Stimulated activated CD8-positive, alpha-beta memory T cell treated with anti-CD3 and anti-CD28 coated beads, Interleukin-4, amount 100 ng/mL, for 4 hours (primary cell): ENCODE measurements at places on chromosomes 6 and 20.

DNA sequence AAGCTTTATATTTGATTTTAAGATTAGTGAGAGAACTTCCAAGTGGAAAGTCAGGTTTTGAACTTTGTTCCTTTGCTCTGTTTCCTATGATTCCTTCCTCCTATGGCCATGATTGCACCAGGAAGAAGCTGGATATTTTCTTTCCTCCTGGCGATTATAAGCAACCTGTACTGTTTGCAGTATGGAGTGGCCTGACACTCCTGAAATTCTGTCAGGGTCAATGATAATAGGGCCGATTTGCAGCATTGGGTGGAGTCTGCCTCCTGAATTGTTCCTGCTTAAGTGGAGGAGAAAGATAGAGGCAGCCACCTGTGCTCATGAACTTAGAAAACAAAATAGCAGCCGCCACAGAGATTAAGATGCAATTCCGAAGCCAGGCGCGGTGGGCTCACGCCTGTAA, 9.8 kb upstream of the FAM217A start:
- no peak for DNase-seq

DNA sequence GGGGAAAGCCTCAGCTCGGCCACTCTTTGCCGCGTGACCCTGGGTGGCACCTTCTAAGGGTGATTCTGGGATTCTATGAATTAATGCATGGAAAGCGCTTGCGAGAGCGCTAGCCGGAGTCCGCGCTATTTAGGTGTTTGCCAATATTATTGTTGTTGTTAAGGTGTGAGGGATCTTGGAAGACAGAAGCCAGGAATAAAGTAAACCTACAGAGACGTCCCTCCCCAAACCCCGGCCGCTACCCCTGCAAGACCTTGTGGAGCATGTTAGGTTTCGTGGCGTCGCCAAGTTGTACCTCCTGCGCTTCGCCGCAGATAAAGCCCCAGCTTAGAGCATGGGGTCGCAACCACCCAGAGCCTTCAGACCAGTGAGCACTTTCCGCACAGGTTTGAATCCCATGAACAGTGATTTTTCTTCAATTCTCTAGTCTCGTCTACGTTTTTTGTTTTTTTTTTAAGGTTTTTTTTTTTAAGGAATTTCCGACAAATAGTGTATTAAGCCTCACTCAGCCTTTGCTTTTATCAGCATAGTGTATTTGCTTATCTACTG, 16.9 kb upstream of the ZSCAN9 start:
- no peak for DNase-seq

DNA sequence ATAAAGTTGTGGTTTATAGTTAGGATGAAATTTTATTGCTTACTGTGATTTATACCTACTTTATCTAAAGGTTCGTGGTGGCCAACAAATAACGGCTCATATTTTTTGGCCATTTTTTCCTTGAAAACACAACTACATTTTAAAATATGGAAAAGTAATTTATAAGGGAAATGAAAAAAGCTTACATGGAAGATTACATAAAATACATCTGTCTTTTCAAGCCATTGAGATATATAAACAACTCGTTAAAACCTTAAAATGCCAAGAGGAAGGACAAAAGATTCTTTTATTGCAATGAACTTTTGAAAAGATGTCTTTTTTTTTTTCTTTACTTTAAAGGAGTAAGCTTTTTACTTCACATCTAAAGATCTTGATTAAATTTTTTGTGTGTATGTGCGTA, 55.4 kb upstream of the EYA4 start:
- DNase-seq, result no peak

DNA sequence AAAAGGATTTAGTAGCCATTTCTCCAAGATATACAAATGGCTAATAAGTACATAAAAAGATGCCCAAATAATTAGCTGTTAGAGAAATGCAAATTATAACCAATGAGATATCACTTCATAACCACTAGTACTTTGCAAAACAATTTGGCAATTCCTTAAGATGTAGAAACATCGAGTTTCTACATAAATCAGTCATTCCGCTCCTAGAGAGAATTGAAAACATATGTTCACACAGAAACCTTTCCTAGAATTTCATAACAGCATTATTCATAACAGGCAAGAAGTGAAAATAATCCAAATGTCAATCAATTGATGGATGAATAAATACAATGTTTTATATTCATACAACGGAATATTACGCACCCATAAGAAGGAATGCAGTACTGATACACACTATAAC, 20.5 kb upstream of the NT5E start:
- no peak for DNase-seq

GRCh38 chr20:62292108-62292507, 10.7 kb upstream of the ADRM1 start:
- DNase-seq, result no peak

GRCh38 chr6:36386495-36387439, 702 bp downstream of the ETV7 start:
- DNase-seq, result no peak

GRCh38 chr6:119444642-119445557, 95.3 kb upstream of the MAN1A1 start:
- DNase-seq, result no peak

- no peak for DNase-seq
These were observed at the start of gene KIF25 for GRCh38 chr6:167997642-167998041. Gene KIF25, plus strand, starts transcription at chr6:167997671. Its CDS starts 31,915 bp downstream, at chr6:168029586.

- no peak for DNase-seq
These were observed 124.0 kb downstream of the PLCB1 start for GRCh38 chr20:8255945-8256632.

DNA sequence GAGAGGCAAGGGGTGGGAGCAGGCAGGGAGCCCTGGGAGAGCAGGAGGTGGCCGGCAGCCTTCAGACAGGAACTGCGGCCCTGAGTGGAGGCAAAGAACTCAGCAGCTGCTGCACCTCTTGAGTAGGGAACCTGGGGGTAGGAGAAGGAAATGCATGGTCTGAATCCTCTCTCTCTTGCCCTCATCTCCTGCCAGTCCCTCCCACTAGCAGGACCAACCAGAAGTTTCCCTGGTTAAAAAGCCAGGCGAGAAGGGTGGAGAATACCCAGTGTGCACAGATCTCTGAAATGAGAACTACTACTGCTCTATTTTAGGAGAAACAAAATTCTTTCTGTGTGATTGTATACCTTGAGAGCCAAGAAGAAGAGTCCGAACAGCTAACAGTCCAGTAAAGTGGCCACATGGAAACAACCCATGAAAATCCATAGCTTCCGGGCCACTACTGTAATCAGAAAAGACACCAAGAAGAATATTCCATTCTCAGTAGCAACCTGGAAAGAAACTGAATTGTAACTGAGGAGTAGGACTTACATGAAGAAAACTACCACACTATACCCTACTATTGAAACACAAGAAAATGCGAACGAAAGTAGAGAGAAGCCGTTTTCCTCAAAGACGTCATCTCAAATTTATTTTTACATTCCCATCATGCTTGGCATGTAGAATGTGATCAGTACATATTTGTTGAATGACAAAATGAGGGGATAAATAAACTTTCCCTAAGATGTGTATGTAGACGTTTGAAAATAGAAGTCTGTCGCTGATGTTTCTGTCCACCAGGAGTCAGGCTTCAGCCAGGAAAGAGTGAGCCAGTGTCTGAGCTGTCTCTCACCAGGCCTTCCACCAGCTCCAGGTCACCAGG, 25.6 kb downstream of the WRNIP1 start:
- DNase-seq, result no peak

GRCh38 chr6:155850408-155850841, 394.8 kb upstream of the NOX3 start:
- no peak for DNase-seq
